ENCODE measurements at places on chromosomes 3 and 15. TPM values are rescaled to one million over a fixed set of nuclear protein-coding genes. Genes with fewer than 3 reads are reported as not detected.

The KLHL40 gene
- total RNA-seq, result not detected

The KNG1 gene
- 0.17 TPM for total RNA-seq

The NME9 gene
- total RNA-seq, result 7.6 TPM

The ENTPD3 gene
- 3.5 TPM for total RNA-seq

The IREB2 gene
- total RNA-seq, result 36.1 TPM

The SAMMSON gene
- 0.40 TPM for total RNA-seq

All from spinal cord (tissue), 10 donors.